ENCODE measurements at places on chromosomes 7 and 10.

- no peak for DNase-seq
These were observed 6.9 kb downstream of the FAM241B start for GRCh38 chr10:69636626-69637605.

DNA sequence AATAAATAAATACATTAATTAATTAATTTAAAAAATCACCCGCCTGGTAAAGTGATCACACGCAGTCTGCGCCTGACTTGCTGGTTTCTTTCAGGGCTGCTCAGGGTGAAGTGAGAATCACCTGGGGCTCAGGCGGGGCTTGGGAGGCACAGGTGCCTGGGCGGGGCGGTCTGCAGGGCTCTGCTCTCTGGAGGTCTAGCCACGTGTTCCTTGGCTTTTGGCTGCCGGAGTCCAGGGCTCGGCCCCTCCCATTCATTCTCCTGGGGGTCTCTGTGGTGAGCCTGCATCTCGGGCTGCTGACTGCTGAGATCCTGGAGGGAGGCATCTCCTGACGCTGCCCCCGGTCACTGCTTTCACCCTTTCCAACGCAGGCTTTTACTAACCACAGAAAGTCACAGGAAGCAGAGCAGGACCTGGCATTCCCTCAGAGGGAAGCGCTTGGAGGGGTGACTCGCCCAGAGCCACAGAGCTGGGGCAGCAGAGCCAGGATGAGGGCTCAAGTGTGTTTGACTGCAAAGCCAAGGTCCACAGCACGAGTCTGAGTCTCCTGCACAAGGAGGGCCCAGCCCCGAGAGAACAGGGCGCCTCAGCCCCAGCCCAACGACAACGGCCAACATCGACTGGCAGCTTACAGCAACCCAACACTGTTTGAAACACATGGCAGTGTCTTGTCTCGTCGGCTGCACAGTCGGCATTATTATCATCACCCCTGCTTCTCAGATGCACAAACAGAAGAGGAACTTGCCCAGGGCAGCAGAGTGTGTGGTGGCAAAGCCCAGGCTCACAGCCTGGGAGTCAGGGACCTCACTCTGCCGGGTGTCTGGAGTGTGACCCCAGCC, 22.4 kb upstream of the MNX1 start:
- no peak for DNase-seq

- no peak for DNase-seq
These were observed 691.6 kb upstream of the CELF2 start for GRCh38 chr10:10326116-10326515.

DNA sequence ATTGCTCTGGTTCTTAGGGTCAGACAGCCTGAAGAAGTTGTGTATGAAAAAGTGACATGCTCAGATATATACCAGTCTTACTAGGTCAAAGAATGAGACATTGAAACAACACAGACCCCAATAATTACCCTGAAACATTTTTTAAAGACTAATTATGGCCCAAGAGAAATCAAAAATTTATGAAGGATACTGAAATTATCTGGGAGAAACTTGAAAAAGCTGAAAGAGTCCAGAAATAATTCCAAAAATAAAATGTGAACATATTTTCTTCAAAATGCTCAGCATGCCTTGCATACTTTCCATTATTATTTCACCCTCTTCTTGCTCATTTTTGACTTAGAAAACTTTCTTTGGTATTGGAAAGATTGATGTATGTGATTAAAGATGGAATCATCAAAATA, 198.9 kb upstream of the CCDC6 start:
- no peak for DNase-seq

GRCh38 chr7:82194016-82194643, 249.4 kb downstream of the CACNA2D1 start:
- no peak for DNase-seq

DNA sequence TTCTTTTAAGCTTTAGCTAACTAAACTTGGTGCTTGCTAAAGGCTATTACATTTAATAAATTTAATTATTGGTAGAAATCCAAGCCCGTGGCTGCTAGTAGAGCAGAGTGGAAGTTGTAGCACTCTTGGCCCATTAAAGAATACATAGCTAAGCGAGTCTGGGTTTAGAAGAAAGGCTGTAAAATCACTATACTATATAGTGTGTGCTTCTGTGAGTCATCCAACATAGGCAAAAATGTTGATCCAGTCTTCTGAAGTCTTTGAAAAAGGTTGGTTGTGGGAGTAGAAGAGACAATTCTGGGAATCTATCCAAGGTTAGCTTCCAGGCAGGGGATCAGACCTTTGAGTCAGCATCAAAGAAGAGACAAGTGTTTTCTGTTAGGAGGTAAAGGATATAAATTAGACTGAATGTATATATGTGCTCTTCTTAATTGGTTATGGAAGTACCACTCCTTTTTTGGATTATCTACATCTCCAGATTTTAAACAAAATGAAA, 664.2 kb downstream of the NXPH1 start:
- DNase-seq, result no peak

- DNase-seq, result no peak
These were observed 466.4 kb upstream of the ZMIZ1 start for GRCh38 chr10:78602201-78602932.

GRCh38 chr7:131972251-131972650, 415.8 kb upstream of the PODXL start:
- no peak for DNase-seq

DNA sequence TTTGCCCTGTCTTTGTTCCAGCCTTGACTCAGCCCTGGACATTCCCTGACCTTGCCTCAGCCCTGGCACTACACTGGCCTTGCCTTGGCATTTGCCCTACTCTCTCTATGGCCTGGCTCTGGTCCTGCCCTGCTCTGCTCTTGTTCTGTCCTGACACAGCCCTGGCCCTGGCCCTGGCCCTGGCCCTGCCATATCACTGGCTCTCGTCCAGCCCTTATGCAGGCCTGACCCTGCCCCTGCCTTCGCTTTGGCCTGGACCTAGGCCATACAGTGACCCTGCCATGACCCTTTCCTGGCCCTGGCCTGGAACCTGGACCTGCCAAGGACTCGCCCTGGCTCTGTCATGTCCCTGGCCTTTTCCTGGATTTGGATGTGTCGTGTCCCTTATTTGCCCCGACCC, 646.0 kb downstream of the ZNF37A start:
- no peak for DNase-seq

GRCh38 chr10:17836942-17837341, 27.8 kb downstream of the MRC1 start:
- DNase-seq, result no peak

DNA sequence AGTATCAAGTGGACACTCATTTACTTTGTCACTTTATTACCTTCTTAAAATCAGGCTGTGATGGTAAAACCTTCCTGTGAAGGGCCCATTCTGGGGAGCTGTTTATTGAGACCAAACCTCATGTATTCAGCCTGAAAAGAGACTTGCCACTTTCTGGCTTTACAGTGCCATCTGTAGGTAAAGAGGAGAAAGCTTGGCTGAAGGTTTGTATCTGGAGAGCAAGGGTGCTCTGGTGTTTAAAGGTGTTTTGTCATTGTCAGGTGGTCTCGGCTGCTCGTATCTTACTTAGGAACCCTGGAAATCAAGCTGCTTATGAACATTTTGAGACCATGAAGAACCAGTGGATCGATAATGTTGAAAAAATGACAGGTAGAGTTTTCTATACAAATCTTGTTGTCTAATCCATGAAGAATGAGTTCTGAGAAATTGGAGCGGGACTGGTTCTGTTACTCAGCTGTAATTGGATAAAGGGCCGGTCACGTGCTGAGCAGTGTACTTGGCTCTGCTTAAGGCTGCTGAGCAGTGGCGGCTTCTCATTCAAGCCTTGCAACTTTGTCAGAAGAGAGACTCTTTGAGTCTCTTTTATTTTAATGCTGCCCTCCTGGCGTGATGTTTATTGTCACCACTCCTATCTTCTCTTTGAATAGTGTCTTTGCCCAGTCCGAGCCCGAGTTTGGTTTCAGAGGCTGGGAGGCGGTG, 46.9 kb downstream of the AP3M1 start:
- DNase-seq, result no peak

DNA sequence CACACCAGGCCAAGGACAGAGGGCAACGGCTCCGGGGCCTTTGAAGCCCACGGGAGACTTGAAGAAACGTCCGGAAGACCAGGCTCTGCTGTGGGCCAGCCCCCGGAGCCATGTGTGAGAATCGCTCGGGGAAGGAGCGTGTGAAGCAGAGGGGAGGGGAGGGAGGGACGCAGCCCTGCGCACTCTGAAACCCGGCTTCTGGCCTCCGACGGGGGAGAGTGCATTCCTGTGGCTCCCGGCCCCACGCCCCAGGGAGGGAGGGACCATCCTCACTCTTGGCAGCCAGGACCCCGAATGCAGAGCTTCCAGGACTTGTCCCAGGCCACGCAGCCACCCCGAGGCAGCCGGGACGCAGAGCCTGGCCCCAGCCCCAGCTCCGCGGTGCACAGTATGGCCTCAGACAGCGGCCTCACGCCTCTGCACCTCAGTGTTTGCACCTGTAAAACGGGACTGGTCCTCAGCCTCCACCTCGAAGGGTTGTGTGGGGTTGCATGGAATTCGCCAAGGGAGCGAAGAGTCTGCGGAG, 67.4 kb downstream of the PDGFA start:
- no peak for DNase-seq

- no peak for DNase-seq
These were observed 122.6 kb upstream of the PTER start for GRCh38 chr10:16314259-16314658.

- DNase-seq, result no peak
These were observed 851.0 kb upstream of the PHF14 start for GRCh38 chr7:10122551-10123100.

GRCh38 chr10:5971886-5972285, 5.5 kb downstream of the IL15RA start:
- no peak for DNase-seq

GRCh38 chr10:31650010-31650409, 278.6 kb downstream of the ARHGAP12 start:
- no peak for DNase-seq

GRCh38 chr7:6648815-6649104, 11.6 kb downstream of the ZNF316 start:
- no peak for DNase-seq

GRCh38 chr10:73644015-73644743, 2.9 kb upstream of the MYOZ1 start:
- peak; percentile 14 for DNase-seq

DNA sequence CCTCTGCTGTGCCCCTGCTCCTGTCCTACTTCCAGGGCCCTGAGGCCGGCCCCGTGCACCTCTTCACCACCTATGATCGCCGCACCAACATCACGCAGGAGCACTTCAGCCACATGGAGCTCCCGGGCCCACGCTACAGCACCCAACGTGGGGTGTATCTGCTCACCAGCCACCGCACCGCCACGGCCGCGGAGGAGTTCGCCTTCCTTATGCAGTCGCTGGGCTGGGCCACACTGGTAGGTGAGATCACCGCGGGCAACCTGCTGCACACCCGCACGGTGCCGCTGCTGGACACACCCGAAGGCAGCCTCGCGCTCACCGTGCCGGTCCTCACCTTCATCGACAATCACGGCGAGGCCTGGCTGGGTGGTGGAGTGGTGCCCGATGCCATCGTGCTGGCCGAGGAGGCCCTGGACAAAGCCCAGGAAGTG, 1.8 kb downstream of the RBP3 start:
- DNase-seq, result no peak

DNA sequence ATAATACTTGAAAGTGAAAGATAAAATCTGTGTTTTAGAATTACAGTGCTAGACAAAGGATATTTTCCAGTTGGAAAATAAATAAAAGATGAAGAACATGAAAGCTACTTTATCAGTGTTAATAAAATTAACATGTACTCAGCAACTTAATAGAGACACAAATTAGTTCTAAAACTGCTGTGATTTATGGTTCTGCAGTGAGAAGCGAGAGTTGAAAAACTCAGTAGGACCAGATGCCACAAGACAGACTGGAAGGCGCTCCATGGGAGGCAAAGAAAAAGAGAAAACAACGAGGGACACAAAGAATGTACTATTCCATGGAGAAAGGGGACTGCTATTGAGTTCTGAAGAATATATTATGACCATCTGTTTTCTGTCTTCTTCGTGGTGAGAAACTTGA, 590.4 kb downstream of the PHTF2 start:
- no peak for DNase-seq

- DNase-seq, result peak; percentile 21
These were observed 737 bp downstream of the ZMIZ1 start for GRCh38 chr10:79069325-79070080.

GRCh38 chr7:106731187-106731586, 70.2 kb upstream of the CCDC71L start:
- DNase-seq, result no peak

DNA sequence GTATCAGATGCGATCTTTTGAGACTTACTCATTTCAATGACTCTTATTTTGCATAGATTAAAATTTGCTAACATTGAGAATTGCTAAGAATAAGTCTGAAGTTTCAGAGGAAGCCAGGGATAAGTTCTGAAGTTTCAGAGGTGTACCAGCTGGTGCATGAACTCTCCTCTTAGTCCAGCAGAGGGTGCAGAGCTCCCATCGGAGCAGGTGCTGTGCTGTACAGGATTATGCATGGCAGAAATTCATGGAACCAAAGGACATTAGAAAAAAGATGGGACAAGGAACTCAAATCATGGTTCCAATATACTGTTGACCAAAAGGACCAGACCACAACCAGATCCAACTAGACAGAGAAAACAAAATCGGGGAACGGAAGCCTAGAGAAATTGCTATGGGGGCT, 41.9 kb downstream of the MGAM2 start:
- DNase-seq, result no peak

DNA sequence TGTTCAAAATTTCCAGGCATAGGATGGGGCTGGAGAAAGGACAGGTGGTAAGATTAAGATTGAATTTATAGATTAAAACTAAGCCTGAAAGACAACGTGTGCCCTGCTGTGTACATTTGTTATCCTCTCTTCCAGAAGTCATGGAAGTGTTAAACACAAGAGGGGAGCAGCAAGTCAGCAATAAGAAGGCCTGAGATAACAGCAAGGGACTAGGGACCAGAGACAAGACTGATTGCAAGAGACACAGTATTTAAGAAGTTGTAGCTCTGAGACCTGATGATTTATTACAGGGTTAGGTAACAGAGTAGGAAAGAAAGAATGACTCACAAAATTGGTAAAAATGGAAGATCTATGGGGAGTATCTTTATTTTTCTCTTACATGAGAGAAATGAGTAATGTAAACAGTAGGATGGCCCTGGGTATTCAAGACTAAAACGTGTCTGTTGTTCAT, 55.7 kb upstream of the COL1A2 start:
- no peak for DNase-seq

DNA sequence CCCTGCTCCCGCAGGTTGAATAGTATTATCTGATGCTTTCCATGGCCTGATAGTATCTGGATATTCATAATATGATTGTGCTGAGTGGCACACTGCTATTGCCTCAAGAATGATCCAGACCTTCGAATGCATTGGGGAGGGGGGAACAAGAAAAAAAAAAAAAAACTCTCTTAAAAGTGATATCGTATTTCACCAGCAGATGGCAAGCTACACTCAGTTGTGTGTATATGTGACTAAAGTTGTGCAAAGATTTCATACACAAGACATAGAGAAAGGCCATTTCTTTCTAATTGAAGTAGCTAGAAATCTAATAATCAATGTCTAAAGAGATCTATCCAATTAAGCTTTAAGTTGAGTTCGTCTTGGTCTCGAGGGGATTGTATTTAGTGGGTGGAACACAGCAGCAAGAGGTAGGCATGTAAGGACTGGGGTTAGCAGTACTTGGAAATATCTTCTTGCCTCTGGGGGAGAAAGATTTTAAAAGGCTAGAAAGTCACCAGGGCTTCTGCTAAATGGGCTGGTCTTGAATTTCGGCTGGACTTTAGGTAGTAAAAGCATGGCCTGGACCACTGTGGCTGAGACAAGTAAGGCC, 15.3 kb downstream of the SFRP4 start:
- DNase-seq, result no peak

GRCh38 chr7:83648464-83649241, at the start of gene SEMA3E:
SEMA3E (minus strand) TSS chr7:83649139.
- DNase-seq, result no peak

- DNase-seq, result no peak
These were observed 32.3 kb upstream of the PLEKHS1 start for GRCh38 chr10:113718969-113719822.

GRCh38 chr10:10513898-10514297, 503.8 kb upstream of the CELF2 start:
- DNase-seq, result no peak
